Ovary (tissue), 10 donors: ENCODE measurements at places on chromosomes 5 and 9.

GRCh38 chr9:4927043-4927471 lies 58.0 kb upstream of the JAK2 start:
- no peak for DNase-seq

GRCh38 chr5:66354422-66354821 lies 210.3 kb downstream of the SREK1 start:
- no peak for DNase-seq

- DNase-seq = no peak
These were observed 43.7 kb upstream of the TEK start for GRCh38 chr9:27065288-27065687.

DNA sequence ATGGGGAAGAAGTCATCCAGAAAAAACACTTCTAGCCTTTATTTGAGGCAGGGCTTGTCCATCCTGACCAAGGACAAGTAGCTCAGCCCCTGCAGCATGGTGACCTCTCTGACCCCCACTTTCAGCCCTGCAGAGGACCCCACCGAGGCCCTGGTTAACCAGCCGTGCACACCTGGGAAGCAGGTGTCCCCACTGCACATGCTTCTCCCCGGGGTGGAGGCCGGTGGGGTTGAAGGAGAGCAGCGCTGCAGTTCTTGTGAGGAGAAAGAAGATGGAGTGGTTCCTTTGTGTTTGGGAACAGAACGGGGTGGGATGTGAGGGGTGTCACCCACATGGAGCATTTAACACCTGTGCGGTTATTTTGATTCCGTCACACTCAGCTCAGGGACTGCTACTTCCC lies 21.1 kb upstream of the ZBTB34 start:
- no peak for DNase-seq

DNA sequence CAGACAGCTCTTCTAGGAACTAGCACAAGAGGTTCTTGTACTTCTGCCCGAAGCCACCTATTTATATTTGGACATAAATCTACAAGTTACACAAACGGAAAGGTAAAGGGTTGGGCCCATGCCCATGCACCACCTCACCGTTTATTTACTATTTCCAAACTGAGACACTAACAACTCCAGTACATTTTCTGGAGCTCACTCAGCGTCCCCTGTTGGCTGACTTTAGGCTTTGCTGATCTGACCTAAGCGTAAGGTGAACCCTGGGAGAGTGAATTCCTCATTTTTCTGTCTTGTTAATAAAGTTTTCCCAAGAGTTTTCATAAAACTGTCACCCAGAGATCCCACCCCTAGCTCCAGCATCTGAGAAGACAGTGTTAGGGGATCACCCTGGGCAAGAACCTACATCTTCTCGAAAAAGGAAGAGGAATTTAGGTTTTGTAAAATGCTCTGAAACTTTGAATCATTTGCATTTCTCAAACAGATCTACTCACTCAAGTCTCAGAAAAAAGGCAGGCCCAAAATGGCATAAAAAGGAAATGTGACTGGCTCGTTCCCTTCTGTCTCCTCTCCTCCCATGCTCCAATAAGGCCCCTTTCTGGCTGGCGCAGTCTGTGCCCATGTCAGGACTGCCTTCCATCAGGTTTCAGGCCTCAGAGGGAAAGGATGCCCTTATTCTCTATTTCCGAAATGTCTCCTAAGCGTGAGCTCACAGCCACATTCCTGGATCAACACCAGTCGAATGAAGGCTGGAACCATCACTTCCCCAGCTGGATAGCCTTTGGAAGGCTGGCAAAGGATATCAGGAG lies 201.3 kb downstream of the FANCC start:
- DNase-seq = no peak

GRCh38 chr9:3553076-3553765 lies 27.4 kb upstream of the RFX3 start:
- no peak for DNase-seq
